ENCODE measurements at places on chromosomes 3 and 15.

- DNase-seq, result no peak
Observed at GRCh38 chr3:52078781-52079560, 22.6 kb upstream of the DUSP7 start.

- DNase-seq, result no peak
Observed at GRCh38 chr3:68436619-68437401, 495.5 kb downstream of the TAFA4 start.

DNA sequence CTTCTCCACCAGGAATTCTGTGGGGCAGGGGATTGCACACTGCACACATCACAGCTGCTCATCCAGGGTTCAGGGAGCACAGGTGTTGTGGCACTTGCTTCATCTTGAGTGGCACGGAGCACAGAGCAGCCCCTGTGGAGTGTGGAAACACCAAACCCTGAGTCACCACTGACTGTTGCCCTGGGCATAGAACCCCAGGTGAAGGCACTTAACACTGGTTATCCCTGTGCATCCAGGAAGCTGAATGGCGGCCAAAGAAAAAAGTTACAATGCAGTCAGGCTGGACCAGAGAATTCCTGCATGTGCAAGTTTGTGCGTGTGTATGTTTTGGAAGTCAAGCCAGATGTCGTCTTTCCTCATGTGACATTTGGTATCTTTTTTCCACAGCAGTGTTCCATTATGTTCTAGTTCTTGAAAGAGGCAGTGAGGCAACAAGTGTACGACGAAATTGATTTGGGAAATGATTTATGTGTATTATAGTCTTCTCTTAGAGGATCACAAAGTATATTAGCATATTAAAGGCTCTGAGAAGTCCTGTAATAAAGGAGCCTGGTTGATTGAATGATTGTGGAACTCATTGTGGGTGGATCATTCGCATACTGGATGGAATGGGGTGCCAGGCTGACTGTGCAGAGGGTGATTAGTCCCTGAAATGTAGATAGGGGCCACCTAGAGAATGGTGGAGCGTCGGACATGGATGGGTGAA is 292.3 kb downstream of the TLE3 start:
- peak; percentile 65 for DNase-seq

- peak; percentile 93 for DNase-seq
Observed at GRCh38 chr15:58396181-58396580, 35.6 kb upstream of the LIPC start.

DNA sequence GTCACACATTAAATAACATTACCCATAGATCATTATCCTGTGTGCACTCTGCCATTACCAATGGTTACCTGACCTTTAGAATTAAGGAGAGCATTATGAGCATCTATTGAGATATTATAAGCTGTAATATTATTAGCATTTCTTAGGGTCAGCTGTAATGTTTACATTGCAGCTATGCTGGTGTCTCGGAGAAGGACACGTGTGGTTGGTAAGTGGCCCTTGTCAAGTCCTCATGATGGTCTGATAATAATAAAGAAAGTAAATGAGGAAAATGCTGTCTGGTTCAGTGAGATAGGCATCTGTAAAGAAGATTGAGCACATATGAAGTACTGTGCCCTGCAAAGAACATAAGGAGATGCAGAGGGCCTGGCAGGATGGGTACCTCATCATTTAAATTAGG is 71.7 kb upstream of the ARL6 start:
- DNase-seq, result no peak

GRCh38 chr3:119733812-119734211 is 31.0 kb downstream of the CFAP91 start:
- DNase-seq, result no peak

DNA sequence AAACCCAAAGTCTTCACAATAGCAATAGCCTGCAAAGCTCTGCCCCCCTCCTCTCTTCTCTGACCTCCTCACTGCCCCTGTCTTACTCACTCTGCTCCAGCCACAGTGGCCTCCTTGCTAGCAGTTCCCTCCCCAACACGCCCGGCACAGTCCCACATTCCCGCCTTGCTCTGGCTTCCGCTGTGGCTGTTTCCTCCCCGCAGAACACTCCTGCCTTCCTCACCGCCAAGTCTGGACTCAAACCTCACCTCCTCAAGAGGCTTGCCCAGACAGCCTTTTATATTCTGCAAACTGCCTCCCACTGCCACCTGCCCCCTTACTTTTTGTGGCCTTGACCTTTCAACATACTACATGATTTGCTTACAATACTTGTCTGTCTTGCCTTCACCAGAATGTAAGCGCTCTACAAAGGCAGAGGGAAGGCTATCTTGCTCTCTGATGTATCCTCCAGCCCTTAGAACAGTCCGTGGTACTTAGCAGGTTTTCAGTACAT is 406 bp upstream of the MPI start:
- DNase-seq, result peak; percentile 47

DNA sequence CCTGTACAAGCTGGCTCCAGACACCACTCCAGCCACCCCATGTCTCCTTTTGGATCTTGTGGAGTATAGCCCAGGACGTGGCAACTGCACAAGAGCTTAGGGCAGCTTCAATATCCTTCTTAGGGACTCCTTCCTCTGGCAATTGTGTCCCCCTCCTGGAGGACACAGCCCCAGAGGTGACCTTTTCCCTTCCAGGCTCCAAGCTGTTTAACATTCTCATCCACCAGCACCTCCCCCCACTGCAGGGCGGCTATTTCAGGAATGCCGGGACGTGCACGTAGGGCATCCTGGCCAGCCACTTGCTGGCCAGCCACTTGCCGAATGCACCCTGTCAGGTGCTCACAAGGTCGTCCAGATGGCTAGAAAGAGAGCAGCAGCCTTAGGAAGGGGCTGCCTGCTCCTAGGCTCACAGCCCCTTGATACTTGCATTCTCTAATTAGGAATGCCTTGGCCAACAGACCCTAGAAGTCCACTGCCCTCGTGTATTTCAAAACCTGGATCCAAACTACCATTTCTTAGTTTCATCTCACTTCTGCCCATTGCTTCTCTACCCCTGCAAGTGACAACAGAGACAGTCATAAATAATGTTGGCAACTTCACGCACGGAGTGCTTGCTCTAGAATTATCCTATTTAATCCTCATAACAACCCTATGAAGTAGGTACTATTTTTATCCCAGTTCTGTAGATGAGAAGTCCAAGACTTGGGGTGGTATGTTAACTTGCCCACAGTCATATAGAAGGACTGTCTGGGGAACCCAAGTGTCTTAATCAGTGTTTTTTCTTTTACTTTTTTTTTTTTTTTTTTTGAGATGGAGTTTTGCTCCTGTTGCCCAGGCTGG is 24.5 kb upstream of the IDH2 start:
- no peak for DNase-seq

DNA sequence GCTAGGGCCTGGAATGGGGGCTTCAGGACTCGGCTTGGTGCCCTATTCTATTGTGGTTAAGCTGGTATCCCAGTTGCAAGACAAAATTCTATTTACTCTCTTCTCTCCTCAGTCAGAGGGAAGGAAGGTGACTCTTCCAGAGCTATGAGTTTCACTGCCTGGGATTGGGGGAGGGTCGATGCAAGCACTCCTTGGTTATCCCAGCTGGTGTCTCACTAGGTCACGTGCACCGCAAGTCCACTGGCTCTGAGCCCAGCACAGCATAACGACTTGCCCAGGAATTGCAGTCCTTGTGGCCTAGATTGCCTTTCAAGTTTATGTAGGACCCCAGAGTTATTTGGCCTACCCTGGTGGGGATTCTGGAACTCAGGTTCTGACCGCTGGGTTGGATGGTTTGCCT is 958.8 kb downstream of the IGSF11 start:
- DNase-seq, result no peak

All from foreskin keratinocyte (primary cell).